ENCODE measurements at places on chromosomes 4 and X.

- DNase-seq, result peak; percentile 25
Measured at GRCh38 chrX:139932073-139932900, 566 bp downstream of the ATP11C start.

GRCh38 chr4:188455062-188455752 is 316.0 kb downstream of the TRIML1 start:
- no peak for DNase-seq

GRCh38 chr4:145396581-145396980 is 85.1 kb upstream of the SMAD1 start:
- no peak for DNase-seq

DNA sequence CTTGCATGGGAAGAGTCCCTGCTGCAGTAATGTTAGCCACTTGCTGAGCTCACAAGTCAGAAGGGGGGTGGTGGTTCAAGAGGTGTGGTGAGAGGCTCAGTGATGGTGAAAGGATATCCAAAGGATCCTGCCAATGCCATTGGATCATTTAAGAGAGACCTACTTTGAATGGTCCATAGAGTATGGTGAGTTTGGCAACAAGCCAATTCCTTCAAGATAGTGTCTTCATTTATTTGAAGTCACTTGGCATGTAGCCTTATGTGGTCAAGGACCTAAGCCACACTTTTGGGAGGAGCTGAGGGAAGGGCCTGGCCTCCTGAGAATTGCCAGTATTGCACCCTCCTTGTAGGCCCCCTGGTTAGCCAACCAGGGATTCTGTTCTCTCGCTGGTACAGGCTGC is 87.9 kb downstream of the TSPAN7 start:
- DNase-seq, result no peak

- DNase-seq, result no peak
Measured at GRCh38 chrX:10574663-10575062, 45.7 kb downstream of the MID1 start.

- no peak for DNase-seq
Measured at GRCh38 chr4:38659346-38659745, 4.7 kb upstream of the KLF3 start.

DNA sequence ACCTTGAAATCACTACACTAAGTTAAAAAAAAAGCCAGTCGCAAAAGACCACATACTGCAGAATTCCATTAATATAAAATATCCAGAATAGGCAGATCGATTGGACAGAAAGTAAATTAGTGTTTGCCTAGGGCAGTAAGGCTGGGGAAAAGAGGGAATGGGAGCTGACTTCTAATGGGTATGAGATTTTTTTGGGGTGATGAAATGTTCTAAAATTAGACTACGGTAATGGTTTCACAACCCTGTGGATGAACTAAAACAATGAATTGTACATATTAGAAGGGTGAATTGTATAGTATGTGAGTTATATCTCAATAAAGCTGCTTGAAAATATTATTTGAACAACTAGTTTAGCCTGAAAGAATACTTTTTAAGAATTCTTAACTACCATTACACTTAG is 6.7 kb upstream of the GPRIN3 start:
- DNase-seq, result no peak

- DNase-seq, result no peak
Measured at GRCh38 chr4:86443495-86443894, 83.6 kb upstream of the MAPK10 start.

- DNase-seq, result no peak
Measured at GRCh38 chr4:163548481-163549243, 54.2 kb downstream of the TMA16 start.

DNA sequence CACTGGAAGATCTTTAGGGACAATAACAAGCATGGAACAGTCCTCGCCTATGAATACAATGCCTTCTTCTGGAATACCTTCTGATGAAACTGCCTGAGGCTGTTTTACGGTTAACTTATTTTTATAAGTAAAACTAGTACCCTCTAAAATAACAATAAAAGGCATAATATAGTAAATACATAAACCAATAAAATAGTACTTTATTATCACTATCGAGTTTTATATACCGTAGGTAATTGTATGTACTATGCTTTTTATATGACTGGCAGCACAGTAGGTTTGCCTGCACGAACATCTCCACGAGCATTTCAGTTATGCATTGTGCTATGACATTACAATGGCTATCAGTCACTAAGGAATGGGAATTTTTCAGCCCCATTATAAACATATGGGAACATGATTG is 8.0 kb downstream of the GUCY1A1 start:
- no peak for DNase-seq

GRCh38 chrX:117327373-117327772 is 789.2 kb downstream of the KLHL13 start:
- no peak for DNase-seq

DNA sequence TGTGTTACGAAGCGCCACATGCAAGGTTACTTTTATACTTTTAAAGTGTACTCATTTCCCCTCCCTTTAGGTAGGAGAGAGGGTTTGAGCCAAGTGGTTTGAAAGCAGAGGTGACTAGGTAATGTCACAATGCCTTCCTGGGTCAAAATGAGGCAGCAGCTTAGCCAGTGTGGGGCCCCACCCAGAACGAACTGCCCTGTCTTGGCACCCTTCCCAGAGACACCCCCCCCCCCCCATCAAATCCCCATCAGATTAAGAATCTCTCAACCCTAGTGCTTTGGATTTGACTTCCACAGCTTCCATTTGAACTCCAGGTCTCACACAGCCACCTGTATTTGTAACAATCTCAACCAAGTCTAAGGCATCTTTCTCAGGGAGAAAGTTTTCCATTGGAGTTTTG is 31.1 kb downstream of the BCOR start:
- no peak for DNase-seq

DNA sequence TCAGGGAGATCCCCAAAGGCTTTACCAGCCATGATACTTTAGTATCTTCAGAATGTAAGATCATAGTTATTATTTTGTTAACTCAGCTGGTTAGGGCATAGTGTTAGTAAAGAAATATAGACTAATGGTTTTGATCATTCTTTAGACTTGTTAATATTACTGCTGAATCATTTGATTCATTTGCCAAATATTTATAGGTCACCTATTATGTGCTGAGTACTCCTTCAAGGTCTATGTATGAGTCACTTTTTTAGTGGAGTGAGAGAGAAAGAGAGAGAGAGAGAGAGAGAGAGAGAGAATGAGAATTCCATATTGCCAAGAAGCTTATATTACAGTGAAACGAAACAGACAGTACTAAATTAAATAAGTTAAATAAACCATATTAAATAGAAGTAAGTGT is 110.3 kb downstream of the UBE2NL start:
- no peak for DNase-seq

GRCh38 chr4:153616006-153616555 is 68.0 kb upstream of the TLR2 start:
- no peak for DNase-seq

DNA sequence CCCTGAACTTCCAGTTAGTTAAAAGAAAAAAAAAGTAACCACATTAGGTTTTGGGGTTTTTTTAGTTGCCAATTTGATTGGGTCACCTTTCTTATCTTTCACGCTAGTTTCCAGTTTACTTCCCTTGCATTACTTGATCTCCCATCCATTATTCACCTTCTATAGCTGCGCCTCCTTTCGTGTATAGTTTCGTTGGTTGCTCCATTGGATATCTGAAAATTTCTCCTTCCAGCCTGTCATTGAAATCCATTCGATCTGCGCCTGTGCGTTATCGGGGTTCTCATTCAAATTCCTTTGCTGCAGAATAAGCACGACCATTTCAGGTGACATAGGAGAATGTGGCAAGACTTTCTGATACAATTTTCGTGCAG is 764 bp downstream of the TRAPPC11 start:
- DNase-seq, result no peak

- DNase-seq, result no peak
Measured at GRCh38 chr4:152103181-152103901, 342.5 kb upstream of the GATB start.

DNA sequence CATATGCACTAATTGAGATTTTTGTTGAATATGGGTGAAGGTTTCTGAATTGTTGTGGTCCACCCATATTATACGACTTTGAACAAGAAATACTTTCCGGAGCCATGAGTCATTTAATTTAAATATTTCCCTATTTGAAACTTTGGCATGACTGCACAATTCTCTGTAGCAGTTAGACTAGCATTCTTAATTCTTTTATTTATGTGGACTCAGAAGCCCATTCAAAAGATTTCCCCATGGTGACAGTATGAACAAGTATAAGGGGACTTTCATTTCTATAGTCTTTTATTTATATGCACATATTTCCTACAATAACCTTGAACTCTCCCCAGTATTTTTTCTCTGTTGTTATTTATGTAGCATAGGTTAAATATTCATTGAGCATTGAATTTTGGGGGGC is 72.6 kb downstream of the DTHD1 start:
- DNase-seq, result no peak

DNA sequence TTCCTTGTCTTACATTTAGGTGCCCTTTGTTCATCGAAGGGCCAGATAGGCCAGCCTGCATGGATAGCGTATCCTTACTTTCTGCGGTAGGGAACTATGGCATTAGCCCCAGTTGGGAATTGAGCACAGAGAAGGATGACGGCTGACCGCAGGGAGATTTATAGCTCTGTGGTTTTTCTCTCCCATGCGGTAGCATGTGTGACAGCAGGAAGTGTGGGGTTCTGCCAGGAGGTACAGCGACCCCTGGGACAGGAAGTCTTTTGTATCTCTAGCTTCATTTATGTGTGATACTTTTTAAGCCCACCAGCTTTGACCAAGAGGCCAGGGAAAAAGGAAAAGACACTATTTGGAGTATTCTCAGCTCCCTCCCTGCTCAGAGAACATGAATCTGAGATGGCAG is 33.1 kb downstream of the GAB3 start:
- no peak for DNase-seq

- DNase-seq, result no peak
Measured at GRCh38 chr4:102684610-102685052, 76.1 kb downstream of the MANBA start.

GRCh38 chrX:100411802-100412715 is 2.0 kb upstream of the PCDH19 start:
- no peak for DNase-seq

DNA sequence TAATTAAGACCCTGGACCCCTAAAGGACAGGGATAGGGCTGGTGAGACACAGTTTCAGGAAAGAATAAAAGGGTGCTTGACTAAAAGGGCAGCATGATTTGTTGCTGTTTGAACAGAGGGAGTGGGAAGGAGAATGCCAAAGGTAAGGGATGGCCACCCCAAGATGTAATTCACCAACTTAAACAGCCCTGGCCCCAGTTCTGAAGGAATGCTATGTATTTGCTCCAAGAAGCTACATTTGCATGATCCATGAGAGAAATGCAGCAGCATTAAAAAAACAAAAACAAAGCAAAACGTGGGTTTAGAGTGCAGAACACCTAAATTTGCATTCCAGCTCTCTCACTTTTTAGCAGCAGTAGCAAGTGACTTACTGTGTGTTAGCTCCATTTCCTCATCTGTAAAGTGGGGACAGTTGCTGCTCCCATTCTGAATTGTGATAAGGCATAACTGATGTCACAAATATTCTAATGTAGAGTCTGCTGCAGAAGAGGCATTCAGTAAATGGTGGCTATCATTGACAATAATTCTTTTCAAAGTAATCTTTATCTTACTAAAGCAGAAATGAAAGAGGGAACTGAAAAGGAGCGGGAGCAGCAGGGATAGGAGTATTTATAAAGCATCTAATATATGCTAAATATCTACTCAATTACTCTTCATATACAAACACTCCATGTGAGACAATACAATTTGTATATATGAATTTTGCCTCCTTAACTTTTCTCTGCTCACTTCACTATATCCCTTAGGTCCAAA is 115.8 kb downstream of the PPARGC1A start:
- DNase-seq, result no peak

GRCh38 chrX:131816551-131817136 is 206.5 kb upstream of the STK26 start:
- no peak for DNase-seq

DNA sequence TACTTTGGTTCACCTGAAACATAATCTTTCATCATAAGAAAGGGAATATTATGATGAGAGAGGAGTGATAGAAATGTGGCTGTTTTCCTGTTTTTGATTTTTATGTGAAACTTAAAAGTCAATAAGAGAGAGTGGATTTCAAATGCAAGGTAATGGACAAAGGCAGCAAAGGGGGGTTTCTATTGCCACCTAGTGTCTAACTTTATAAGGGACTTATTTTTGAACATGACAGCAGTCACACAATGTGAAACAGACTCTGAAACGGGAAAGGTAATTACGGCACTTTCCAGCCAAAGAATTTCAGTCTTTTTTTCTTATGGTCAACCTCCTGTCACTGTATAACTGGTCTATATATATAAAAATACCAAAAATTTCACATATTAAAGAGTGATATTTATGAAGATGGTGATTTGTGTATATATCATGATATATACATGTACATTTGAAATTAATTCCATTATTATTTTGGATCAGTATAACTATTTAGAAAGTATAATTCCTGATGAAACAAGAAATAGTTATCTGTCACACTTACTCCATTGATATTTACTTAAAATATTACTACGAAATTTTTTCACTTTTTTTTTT is 127.1 kb downstream of the FBXO8 start:
- DNase-seq, result no peak

GRCh38 chrX:20664774-20665173 is 398.1 kb upstream of the RPS6KA3 start:
- no peak for DNase-seq

GRCh38 chr4:96526625-96527024 is 686.7 kb downstream of the PDHA2 start:
- DNase-seq, result no peak

DNA sequence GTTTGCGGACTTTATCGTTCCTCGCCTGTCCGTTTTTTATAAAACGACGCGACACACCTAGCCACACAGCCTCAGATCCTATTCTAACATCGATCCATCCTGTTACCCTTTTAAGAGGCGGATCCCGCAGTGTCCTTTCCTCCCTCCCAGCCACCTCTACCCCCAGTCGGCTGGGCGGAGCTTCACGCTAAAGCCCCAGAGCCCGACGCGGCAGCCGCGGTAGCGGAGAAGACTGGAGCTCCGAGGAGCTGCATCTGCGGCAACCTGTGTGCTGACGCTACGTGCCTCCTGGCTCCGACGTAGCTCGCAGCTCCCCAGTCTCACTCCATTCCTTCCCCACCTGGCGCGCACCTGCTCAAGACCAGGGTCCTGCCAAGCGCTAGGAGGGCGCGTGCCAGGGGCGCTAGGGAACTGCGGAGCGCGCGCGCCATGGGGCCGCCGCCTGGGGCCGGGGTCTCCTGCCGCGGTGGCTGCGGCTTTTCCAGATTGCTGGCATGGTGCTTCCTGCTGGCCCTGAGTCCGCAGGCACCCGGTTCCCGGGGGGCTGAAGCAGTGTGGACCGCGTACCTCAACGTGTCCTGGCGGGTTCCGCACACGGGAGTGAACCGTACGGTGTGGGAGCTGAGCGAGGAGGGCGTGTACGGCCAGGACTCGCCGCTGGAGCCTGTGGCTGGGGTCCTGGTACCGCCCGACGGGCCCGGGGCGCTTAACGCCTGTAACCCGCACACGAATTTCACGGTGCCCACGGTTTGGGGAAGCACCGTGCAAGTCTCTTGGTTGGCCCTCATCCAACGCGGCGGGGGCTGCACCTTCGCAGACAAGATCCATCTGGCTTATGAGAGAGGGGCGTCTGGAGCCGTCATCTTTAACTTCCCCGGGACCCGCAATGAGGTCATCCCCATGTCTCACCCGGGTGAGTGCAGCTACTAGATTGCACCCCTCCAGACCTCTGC is at the start of gene RNF128:
Gene RNF128 (plus strand): TSS at position 217 of the 953 bp plus-strand sequence. CDS start 213 bp downstream, at position 430.
- no peak for DNase-seq

- DNase-seq, result peak; percentile 90
Measured at GRCh38 chr4:118969359-118969758, 80.7 kb downstream of the SYNPO2 start.

All from tibial artery (tissue), 4 donors.